ENCODE measurements at places on chromosomes 13 and 19.
A peak's percentile ranks its signal among the peaks of the same experiment; 100 is the strongest.

DNA sequence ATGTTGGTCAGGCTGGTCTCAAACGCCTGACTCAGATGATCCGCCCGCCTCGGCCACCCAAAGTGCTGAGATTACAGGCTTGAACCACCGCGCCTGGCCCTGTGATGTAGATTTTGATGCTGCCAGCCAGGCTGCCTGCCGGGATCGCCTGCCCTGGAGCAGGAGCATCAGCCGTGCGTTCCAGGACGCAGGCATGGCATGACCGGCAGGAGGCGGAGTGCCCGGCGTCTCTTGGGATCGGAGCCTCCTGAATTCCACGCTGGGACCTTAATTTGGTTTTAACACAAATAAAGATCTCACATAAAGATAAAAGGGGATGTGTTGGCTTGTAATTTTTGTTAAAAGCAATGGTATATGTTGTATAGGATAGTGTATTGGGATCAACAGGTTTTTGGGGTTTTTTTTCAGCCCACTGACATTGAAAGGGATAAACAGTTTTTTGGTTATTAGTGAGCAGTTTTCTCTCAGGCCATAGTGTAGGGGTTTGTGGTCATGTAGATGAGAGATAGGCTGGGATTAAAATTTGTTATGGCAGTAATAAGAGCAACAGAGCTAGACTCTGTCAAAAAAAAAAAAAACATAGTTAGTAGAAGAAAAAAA, 1406.4 kb downstream of the UQCRFS1 start:
- DNase-seq: no peak

DNA sequence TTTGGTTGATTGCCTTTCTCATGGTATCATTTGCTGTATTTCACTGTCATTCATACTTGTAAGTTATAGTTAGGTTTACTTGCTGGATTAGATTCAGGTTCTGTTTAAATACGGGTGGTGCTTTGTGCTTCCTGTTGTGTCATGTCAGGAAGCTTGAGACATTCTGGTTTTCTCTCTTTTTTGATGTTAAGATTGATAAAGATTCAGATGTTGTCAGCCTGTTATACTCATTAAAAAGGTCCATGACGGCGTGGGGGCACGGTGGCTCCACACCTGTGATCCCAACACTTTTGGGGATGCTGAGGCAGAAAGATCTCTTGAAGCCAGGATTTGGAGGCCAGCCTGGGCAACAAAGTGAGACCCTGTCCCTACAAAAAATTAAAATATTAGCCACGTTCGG, 45.7 kb downstream of the NAA16 start:
- DNase-seq: no peak

DNA sequence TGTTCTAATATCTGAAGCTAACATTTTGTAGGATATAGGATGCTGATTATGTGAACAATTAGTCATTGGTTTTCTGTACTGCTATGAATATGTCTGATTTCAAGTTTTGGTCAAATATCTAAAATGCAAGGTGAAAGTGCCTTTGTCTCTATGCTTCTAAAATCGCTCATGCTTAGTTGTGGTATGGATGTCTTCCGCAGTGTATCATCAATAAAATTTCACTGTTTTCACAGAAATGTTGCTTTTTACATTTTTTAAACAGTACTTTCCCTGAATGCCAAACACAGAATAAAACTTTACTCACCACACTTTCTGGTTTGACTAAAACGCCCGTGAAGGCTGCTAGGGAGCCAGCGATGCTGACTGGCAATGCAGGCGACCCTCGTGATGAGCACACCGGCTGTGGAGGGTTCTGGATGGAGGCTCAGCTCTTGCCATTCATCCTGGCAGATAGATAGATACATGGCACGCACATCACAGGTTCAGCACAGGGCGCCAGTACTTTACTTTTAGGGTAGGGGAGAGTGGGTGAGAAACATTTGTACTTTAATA, 40.1 kb downstream of the SLC7A9 start:
- no peak for DNase-seq

DNA sequence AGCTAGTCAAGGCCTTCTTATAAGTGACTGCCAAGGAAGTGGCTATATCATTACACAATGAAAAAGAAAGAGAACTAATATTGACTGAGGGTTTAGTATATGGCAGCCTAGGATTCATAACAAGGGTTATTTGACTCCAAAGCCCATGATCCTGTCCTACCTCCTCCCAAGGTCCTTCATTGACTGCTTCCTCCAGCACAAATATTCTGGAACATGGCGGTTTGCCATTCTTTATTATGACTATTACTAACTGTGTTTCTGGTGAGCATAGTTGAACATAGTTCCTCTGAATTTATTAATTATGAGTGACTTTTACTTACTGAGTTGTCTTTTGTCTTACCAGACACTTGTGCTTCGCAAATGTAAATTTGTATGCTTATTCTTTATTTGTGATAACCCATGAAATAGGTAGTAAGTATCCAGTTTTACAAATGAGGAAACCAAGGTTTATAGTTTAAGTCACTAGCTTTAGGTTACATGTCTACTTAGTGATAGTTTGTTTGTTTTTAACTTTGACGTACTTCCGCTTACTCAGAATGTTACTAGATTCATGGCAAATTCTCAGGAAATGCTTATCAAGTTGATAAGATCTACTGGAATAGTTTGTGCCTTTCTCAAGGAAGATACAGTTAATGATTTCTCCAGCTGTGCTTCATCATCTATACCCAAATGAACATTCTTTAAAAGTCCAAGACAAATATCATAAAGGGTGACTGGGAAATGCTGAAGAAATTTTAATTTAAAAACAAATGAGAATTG, 15.5 kb upstream of the DCLK1 start:
- no peak for DNase-seq

- no peak for DNase-seq
Observed at GRCh38 chr13:36712770-36713169, 39.0 kb downstream of the SERTM1 start.

DNA sequence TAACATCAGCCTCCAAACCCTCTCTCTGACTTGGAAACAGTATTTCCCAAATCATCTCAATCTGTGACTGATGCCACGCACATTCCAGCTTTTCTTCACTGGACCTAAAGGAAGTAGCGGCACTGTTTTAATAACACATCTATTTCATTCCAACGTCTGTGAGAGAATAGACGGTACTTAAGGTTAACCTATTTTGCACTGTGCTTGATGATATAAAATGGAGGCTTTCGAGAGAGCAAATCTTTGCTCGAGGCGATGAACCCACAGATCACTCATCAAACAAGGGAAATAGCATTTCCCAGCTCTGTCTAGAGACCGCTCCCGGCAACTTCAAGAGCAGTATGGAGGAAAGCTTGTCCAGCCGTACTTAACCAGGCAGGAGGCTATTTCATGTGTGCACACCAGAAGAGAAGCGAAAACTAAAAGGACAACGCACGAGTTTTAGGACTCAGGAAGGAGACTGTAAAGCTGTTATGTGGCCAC, 2.9 kb downstream of the UBL3 start:
- peak; percentile 65 for DNase-seq

DNA sequence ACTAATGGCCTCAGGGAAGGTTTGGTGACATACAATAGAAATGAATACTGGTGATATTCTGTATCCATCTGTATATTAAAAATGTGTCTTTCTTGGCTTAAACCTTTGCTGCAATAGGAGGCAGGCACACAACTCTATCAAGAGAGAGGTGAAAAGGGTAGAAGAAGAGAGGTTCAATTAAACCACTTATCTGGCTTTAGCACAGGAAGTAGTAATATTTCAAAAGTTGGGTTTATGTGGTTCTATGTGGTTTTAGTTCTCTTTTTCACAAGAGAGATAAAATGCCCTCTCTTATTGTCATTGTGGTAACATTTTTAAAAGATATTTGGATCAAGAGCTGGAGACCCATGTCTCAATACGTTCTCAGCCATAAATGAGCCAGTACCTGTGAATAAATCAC, 146.2 kb upstream of the FNDC3A start:
- no peak for DNase-seq

Measured in DMS53 (cell line).